ENCODE measurements at places on chromosomes 5 and 9.

DNA sequence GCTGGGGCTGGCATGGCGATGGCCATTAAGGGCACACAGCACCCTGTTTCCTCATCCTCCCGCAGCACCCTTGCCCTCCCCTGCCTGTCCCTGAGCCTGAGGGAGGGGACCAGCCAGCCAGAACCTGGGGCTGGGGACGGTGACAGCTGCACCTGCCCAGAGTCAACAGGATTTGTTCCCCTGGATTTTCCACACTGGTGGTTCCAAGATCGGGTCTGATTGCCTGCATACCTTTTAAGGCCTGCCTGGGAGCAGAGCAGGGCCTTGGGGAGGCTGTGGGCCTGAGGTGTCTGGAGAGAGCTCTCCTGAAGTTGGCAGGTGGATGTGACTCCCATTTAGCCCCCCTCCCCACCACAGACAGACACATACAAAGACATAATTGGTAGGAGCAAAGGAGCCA, 61.0 kb upstream of the C5orf58 start:
- no peak for DNase-seq

GRCh38 chr5:154850255-154851062, at the start of gene FAXDC2:
TSS of gene FAXDC2 (minus strand) at chr5:154850603. CDS start at chr5:154838178, 12,425 bp downstream.
- no peak for DNase-seq

DNA sequence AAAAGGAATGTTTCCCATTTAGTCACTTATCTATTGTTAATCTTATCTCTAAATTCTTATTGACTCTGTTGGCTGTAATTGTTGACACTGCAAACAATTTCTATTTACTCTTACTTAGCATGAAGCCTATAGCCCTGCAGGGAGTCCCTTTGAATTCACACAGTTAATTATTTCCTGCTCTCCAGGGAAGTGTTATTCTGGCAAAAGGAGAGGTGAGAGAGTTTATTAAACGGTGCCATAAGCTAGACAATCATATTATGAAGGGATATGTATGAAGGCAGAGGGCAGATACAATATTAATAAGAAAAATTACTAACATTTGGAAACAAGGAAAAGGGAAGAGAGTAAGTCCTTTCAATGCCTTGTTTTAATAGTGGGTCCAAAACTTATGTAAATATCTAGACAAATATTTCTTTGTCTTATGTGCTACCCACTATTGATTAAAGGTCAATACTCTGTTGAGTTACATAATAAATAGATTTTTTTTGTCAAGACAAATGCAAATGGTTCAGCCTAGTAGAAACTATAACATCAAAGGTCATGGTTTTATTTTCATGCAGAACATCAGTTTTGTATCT, 107.1 kb downstream of the CDH18 start:
- DNase-seq: no peak

GRCh38 chr5:546376-546908, 22.2 kb upstream of the SLC9A3 start:
- DNase-seq: no peak

DNA sequence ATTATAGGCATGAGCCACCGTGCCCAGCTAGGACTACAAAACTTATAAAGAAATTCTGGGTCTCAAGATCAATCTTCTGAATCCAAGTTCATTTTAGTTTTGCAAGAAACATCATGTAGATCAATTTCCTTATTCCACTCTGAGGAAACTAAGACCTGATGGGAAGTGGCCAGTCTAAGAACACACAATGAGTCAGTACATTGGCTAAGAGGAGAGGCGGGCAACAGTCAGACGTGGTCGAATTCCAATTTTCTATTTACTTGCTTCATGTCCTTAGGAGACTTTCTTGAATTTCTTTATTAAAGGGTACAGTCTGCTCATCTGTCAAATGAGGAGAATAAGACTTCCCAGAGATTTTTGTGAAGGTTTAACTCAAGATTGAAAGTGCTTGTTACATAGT, 432.1 kb upstream of the BRINP1 start:
- DNase-seq: no peak

GRCh38 chr5:129996896-129997295, 92.6 kb downstream of the CHSY3 start:
- DNase-seq: peak; percentile 29

GRCh38 chr9:27427272-27427643, 96.8 kb upstream of the IFNK start:
- peak; percentile 71 for DNase-seq

DNA sequence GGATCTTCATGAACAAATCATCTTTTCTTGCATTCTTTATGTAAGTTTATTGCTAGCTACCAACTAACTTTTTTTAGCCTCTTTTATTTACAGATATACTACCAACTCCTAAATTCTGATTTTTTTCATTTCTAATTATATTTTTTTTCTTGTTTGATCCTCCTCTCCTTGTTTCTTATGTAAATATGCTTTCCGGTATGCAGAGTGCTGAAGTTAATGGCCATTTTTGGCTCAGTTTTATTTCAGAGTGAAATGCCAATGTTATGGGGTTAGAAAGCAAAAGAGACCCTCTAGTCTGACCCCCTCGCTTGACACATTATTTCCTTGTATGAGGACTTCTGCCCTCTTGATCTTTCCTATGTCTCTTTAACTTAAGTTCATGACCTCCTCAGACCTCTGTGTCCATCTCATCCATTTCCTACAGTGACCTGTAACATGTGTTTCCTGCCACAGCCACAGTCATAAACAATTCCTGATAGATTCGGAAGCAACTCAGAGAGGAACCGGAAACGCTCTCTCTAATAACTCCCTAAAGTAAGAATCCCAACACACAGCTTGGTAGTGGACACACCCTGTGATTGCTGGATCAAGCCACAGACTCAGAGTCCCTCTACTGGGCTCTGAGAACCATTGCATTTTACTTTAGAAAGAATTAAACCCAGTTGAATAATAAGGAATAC, 42.9 kb upstream of the AFAP1L1 start:
- peak; percentile 77 for DNase-seq

- DNase-seq: no peak
Observed at GRCh38 chr5:158499075-158499891, 600.4 kb downstream of the EBF1 start.

DNA sequence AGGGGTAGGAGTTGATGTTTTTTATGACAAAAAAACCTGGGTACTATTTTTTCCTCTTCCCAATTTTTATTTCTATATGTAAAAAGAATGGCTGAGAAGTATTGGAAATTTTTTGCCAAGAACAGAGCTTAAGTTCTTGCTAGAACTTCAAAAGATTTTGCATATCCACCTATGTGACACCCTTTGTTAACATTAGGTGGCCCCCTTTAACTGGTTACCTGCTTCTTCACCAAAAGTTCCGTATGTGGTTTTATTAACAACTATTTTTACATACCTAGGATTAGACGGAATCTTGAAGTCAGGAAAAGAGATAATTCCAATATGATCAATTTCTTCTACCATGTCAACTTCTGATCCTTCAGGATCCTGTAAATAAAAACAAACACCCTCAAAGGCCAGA, 15.5 kb downstream of the C5 start:
- DNase-seq: no peak

- DNase-seq: no peak
Observed at GRCh38 chr5:117245130-117245529, 670.5 kb upstream of the SEMA6A start.

DNA sequence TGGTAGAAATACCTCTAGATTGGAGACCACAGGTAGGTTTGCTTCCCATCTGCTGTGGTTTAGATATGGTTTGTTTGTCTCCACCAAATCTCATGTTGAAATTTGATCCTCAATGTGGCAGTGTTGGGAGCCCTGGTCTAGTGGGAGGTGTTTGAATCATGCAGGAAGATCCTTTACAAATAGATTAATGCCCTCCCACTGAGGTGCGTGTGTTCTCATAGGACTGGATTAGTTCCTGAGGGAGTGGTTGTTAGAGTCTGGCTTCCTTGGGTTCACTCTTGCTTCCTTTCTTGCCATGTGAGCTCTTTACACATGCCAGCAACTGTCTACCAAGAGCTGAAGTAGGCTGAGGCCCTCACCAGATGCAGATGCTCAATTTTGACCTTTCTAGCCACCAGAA, 391.1 kb upstream of the GRIA1 start:
- DNase-seq: no peak

DNA sequence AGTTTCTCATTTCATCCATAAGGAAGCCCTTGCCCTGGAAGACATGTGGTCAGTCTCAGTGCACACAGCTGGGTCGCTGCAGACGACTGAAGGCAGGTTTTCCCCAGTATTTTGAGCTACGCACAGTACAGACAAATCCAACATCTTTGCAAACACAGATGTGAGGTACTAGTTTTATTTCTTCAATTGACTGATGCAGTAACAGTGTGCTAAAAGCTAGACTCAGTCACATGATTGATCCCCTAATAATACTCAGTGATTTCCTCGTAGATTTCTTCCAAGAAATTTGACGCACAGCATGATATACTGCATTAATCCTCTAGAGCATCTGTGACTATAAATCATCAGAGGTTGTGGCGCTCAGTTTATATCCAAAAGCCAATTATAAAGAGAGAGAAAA, 346.1 kb downstream of the DIRAS2 start:
- no peak for DNase-seq

All from HS-5 (cell line).